ENCODE measurements at places on chromosomes 2 and 18.

DNA sequence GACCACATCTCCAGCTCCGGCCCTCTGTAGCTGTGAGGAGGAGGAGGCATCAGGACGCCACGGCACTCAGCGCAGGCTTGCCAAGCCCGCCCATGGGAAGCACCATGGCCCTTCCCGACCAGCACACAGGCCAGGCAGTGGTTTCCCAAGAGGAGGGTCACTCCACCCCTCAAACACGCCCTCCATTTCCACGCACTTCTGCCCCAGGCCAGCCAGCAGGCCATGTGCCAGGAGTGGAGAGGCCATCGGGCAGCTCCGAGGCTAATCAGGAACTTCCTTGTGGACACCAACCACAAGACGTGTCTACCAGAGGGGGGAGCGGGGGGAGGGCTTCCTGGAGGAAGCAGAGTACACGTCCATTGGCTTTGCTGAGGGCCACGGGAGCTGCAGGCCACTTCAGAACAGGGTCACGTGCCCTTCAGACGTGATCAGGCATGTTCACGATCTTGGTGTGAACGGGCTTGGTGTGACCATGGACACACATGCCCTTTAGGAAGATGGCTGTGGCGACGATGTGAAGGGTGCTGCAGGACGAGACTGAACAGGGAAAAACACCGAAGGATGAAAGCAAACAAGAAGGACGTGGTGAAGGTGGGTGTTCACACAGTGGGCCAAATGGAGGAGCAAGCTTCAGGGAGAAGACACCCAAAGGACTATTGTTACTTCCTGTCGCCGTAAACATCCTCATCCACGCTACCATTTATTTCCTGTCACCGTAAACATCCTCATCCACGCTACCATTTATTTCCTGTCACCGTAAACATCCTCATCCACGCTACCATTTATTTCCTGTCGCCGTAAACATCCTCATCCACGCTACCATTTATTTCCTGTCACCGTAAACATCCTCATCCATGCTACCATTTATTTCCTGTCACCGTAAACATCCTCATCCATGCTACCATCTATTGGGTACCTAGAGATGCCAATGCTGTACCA is 6.5 kb upstream of the MTERF4 start:
- no peak for DNase-seq

GRCh38 chr2:128636802-128637147 is 318.1 kb upstream of the HS6ST1 start:
- no peak for DNase-seq

DNA sequence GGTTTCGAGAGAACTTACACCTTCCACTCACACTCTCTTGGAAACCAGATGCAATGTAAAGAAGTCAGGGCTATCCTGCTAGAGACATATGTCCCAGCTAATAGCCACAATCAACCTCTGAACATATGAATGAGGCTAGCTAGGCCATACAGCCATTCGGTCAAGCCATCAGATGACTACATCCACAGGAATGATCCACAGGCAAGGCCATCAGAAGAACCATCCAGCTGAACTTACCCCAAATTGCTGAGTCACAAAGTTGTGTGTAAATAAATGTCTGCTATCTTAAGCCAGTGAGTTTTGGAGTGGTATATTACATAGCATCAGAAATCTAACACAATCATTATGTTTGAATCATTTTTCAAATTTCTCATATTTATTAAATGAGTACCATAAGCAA is 5.2 kb upstream of the SPAST start:
- DNase-seq = no peak

DNA sequence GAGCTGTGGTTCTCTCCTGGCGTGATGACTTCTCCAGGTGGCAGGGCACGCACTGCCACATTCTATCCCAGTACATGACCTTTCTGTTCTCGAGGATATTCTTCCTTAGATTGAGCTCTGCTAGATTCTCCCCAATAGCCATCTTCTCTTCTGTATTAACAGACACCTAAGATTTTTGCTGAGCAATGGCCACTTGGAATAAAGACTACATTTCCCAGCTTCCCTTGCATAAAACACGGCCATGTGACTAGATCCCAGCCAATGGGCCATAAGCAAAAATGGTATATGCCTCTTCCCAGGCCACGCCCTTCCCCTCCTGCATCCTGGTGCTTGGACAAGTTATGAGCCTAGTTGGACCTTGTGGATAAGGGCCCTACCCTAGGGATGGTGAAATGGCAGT is 82.1 kb downstream of the EIF2AK3 start:
- no peak for DNase-seq

GRCh38 chr2:187419808-187420207 is 28.2 kb downstream of the CALCRL start:
- DNase-seq = no peak

GRCh38 chr2:32553829-32554432 is 73.9 kb upstream of the TTC27 start:
- no peak for DNase-seq

- DNase-seq = no peak
Measured at GRCh38 chr18:34871435-34871834, 161.3 kb downstream of the DTNA start.

GRCh38 chr2:28702415-28702861 is 49.2 kb upstream of the PPP1CB start:
- no peak for DNase-seq

DNA sequence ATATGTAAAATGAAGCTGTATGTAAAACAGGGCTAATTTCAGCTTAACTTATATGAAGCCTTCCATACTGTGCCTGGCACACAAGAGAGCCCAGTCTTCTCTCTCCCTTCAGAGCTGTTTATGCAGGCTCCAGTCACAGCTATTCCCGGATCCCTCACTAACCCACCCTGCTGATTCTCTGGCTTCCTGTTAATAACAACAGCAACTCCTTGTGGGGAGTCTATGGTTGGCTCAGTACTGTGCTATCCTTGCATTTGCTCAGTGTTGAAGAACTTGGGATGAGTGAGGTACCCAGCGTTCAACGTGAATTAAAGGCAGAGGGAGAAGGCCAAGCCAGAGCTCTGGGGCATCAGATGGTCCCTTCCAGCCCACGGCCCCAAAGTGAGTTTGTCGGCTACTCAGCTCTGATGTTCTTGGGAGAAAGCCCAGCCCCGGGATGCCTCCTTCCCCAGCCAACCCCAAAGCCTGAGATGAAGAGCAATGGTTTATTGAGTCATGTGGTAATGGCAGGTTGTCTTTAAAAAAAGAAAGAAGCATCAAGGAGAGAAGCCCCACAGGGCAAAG is 43.2 kb downstream of the PSD4 start:
- DNase-seq = no peak

DNA sequence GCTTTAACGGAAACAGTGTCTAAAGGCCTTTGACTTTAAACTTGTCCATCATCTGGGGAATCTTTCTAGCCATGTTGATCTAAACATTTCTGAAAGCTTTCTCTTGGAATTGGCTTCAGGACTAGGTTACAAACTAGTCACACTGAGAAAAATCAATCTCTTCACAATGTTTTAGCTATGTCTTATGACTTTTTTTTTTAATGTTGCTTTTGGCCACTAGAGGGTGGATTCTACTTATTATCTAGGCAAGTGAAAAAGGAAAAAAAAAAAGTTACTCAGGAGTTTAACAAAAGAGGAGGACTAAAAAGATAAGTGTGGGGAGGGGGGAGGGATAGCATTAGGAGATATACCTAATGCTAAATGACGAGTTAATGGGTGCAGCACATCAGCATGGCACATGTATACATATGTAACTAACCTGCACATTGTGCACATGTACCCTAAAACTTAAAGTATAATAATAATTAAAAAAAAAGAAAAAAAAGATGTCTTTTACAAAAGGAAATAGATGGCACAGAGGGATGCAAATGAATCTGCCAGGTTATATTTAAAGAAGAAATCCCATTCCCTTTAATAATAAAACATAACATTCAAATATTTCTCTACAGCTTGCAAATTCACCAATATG is 160.4 kb upstream of the PID1 start:
- no peak for DNase-seq

GRCh38 chr18:66707473-66707872 is 103.6 kb upstream of the CDH19 start:
- no peak for DNase-seq

GRCh38 chr2:20137131-20137571 is 85.7 kb upstream of the LAPTM4A start:
- no peak for DNase-seq

- DNase-seq = no peak
Measured at GRCh38 chr2:59584958-59585357, 968.5 kb downstream of the BCL11A start.

GRCh38 chr18:76823587-76824011 is 1.2 kb downstream of the ZNF236 start:
- no peak for DNase-seq

DNA sequence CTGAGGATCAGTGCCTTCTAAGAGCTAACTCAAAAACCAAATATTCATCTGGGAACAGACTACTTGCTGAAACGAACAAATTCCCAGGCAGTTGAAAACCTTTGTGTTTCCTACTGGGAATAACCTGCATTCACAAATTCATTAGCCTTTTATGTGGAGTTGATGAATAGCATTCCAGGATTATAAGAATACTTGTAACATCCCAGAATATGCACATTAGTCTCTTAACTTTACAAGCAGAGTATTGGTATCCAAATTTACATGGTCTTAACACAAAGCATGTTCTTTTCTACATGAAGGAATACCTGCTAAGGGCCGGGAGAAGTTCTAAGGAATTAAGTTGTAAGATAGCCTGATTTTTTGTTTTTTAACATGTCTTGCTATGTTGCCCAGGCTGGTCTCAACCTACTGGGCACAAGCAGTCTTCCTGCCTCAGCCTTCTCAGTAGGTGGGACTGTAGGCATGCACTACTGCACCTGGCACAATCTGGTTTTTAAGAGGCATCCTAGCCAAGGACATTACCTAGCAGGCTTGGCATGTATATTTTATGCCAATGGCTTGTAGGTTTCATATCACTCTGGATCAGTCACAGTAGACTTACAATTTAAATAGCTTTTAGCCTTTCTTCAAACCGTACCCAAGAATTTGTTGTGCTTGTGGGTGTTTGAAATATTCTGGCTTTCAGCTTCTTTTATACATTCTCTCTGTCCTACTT is 50.7 kb downstream of the MGAT5 start:
- DNase-seq = no peak

GRCh38 chr2:174326161-174327020 is 8.4 kb upstream of the SP9 start:
- DNase-seq = no peak

DNA sequence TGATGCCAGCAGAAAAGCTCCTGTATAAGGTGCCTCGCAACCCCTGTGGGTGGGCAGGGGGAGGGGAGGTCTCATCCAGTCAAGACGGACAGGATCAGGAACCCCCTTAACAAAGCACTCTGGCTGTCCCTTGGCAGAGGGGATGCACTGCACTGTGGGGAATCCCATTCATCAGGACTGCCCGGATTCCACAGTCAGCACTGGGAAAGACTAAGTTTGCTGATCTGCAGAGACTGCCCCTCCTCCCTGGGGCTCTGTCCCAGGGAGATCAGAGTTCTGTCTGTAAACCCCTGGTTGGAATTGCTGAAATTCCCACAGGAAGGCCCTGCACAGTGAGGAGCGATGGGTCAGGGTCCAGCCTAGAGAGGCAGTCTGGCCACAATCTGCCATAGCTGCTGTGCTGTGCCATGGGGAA is 149.5 kb upstream of the RBBP8 start:
- DNase-seq = no peak

DNA sequence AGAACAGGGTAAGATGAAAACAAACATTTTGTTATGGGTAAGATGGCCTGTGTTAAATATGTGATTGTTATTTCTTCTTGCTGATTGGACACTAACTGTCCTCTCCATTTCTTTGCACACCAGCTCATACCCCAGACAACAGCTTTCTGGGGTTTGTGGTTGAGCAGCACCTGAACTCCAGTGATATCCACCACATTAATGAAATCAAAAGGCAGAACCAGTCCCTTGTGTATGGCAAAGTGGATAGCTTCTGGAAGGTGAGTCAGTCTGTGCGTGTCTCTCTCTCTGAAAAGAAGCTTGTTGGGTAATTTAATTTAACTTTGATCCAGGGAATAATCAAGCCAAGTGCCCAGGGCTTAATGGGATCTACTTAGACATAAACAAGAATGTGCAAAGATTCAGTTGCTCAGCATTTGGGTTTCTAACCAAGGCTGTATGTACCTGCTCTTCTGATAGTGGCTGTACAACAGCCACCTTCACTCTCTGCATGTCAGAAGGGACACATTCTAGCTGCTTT is 108.3 kb downstream of the MGAT5 start:
- no peak for DNase-seq

- peak; percentile 72 for DNase-seq
Measured at GRCh38 chr2:106095478-106096298, 98.4 kb downstream of the UXS1 start.

DNA sequence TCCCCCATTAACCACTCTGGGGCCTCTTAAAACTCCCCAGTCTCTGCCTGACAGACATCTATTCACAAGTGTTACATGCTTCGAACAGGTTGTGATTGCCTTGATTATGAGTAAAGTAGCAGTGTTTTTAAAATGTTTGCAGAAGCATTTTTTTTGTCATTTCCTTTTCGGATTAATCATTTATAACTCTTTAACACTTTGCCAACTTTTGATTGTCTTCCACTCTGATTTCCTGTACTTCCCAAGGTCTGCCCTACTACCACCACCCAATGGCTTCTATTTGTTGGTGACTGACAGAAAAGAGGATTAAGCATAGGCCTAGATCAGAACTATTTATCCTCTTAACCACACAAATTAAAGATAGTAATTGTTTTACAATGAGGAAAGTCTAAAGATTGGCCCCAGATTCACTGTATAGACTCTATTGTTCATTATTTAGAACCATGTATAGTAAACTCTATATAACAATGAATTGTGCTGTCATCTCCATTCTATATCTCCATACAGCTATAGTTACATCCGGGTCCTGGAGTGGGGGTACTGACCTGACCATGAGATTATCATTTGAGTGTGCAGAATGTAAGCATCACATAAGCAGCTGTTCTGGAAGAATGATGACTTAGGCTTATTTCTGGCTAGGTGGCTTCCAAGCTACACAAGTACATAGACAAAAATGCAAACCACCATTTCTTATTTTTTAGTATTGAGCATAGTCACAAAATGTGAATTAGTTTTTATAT is 110.3 kb upstream of the RBMS1 start:
- no peak for DNase-seq

- no peak for DNase-seq
Measured at GRCh38 chr2:119888680-119889079, 124.2 kb upstream of the EPB41L5 start.

DNA sequence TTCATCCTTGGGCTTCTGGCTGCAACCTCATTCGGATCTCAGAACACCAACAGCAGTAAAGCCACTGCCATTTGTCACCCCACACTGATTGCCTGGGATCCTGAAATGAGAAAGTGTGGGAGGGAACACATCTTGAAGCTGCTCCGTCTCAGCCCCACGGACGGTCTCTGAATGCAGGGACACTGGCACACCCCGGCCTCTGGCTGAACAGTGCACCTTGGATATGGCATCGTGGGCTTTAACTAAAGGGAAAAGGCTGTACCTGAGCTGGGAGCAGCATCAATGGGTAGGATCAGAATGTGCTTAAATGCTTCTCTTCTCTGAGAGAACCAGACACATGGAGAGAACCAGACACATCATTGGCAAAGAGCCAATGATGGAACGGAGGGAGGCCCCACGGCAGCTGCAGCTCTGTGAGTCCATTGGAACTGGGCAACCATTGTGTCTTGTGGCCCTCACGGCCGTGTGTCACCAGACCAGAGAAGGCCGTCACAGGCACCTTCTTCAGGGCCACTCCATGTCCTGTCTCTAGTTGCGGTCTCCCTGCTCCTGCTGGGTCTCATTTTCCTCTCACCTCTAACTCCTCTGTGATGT is 193.4 kb upstream of the MYT1L start:
- DNase-seq = no peak

All from activated CD4-positive, alpha-beta T cell treated with anti-CD3 and anti-CD28 coated beads for 1 hour (primary cell).